Hematopoietic multipotent progenitor cell treated with erythropoietin and hydrocortisone succinate and interleukin-3 and kit ligand, for 17 days (in vitro differentiated cells): ENCODE measurements at places on chromosomes 3 and 15.

DNA sequence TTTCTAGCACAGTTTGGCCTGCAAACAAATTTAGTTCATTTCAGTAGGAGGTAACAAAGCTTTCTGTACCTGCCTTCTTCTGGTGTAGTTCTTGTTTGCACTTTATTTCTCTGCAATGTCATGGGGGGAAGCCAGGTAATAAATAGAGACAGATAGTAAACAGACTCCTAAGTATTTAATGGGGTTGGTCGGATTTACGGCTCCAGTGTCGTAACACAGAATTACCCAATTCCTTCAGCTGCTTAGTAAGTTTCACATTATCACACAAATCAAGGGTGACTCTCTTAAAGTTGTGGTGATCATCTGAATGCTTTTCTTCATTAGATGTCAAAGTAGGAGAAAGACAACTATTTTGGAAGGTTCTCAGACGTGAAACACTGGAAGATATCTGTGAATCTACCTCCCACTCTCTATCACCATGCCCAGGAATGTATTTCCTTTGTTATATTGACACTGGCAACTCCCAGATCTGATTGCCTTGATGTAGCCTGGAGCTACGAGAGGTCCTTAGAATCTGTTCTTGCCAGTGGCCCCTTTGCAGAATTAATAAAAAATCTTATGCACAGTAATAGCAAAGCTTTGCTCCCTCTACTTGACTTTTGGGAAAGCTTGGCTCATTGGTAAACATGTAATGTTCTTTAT lies 25.0 kb upstream of the TMC3 start:
- no peak for DNase-seq

DNA sequence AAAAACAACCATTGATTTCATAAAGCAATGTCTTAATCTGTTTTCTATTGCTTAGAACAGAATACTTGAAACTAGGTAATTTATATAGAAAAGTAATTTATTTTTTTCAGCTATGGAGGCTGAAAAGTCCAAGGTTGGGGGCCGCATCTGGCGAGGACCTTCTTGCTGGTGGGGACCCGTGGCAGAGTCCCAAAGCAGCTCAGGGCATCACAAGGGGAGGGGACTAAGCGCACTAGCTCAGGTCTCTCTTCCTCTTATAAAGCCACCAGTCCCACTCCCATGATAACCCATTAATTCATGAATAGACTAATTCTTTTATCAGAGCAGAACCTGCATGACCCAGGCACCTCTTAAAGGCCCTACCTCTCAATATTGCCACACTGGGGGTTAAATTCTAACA lies 87.2 kb upstream of the KLF13 start:
- no peak for DNase-seq

GRCh38 chr15:76972389-76973361 lies 22.3 kb upstream of the PSTPIP1 start:
- no peak for DNase-seq

GRCh38 chr3:171387062-171387461 lies 73.1 kb downstream of the TNIK start:
- DNase-seq = no peak
